Kasumi-1 (cell line): ENCODE measurements at places on chromosomes 16 and 17.

GRCh38 chr17:61474934-61475333 is 22.7 kb downstream of the TBX4 start:
- DNase-seq, result no peak

DNA sequence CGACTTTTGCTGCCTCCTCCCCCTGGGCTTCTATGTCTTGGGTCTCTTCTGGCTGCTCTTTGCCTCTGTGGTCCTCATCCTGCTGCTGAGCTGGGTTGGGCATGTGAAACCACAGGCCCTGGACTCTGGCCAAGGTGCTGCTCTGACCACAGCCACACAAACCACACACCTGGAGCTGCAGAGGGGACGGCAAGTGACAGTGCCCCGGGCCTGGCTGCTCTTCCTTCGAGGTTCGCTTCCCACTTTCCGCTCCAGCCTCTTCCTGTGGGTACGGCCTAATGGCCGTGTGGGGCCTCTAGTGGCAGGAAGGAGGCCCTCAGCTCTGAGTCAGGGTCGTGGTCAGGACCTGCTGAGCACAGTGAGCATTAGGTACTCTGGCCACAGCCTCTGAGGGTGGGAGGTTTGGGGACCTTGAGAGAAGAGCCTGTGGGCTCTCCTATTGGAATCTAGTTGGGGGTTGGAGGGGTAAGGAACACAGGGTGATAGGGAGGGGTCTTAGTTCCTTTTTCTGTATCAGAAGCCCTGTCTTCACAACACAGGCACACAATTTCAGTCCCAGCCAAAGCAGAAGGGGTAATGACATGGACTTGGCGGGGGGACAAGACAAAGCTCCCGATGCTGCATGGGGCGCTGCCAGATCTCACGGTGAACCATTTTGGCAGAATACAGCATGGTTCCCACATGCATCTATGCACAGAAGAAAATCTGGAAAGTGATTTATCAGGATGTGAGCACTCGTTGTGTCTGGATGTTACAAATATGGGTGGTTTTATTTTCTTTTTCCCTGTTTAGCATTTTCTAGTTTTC is 2.3 kb downstream of the GP1BA start:
- peak; percentile 16 for DNase-seq

- DNase-seq, result no peak
These were observed 23.5 kb upstream of the NXPH3 start for GRCh38 chr17:49552070-49552751.

- no peak for DNase-seq
These were observed 41.2 kb upstream of the HAS3 start for GRCh38 chr16:69064124-69064763.

GRCh38 chr16:65489531-65490023 is 367.7 kb upstream of the CDH11 start:
- DNase-seq, result no peak

DNA sequence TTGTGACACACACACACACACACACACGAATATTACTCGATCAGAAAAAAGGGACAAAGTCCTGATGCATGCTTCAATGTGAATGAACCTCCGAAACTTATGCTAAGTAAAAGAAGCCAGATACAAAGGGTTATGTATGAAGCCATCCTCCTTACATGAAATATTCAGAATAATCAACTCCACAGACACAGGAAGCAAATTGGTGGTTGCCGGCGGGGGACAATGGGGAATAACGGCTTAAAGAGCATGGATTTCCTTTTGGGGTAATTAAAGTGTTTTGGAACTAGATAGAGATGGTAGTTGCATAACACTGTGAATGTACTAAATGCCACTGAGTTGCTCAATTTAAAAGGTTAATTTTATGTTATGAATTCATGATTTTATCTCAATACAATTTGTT is 8.1 kb upstream of the CACNG5 start:
- DNase-seq, result no peak

GRCh38 chr17:32302860-32303649 is 37.4 kb downstream of the RHBDL3 start:
- no peak for DNase-seq

DNA sequence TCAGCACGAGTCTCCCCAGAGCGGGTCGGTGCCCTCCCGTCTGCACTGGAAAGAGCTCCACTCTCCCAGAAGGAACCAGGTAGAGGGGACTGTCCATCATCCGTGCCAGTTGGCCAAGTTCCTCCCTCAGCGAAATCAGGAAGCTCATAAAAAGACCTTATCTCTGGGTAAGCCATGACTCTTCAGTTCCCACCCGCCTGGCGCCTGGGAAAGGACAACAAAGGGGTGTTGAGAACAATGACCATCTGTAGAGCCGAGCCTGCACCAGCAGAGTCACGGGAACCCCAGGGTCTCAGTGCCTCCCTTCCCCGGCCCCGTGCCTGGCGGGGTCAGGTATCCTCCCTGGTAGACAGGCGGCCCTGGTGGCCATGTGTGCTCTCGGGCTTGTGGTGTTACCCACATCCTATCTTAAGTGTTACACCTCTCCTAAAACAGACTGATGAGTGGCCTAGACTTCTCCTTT is 190.7 kb downstream of the AXIN2 start:
- DNase-seq, result no peak

- no peak for DNase-seq
These were observed 206.5 kb upstream of the IRX3 start for GRCh38 chr16:54493061-54493460.

DNA sequence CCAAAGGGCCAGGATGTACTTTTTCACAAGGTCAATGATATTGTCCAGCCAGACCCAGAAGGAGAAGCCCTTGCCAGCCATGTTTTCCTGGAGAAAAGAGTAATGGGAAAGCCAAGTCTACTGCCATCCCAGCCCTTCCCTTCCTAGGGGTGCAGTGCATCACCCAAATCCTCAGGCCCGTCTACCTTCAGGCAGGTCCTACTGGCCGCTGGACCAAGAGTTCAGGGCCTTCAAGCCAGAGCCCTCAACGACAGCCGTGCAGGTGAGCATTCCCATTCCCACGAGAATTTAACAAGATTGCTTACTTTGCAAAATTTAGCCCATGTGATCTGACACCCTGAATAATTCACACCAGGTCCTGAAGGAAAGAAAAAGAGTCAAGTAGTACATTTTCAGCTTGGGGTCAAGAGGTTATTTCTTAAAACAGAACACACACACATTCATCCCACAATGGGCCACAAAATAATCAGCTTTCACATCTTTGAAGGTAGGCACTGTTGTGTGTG is 35.0 kb downstream of the STAT5A start:
- DNase-seq, result no peak

DNA sequence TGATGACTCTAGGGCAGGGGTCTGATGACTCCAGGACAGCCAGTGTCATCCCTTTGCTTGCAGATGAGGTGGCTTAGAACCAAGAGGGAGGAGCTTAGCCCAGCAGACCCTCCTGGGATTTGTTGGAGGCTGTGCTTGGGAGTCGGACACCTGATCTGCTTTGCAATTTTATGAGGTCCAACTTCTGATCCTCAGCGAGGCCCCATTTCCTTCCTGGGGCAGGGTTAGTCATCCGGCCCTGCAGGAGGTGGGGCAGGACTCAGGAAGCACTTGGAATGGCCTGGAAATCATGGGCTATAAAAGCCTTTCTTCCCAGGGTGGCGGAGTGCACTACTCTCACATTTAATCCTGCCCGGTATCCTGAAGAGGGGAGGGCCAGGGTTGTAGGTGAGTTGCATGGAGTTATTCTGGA is 168.5 kb downstream of the MSI2 start:
- DNase-seq, result peak; percentile 62

- DNase-seq, result no peak
These were observed 107.3 kb downstream of the CMIP start for GRCh38 chr16:81551821-81552304.

- no peak for DNase-seq
These were observed 10.2 kb downstream of the DLX3 start for GRCh38 chr17:49984776-49985175.

DNA sequence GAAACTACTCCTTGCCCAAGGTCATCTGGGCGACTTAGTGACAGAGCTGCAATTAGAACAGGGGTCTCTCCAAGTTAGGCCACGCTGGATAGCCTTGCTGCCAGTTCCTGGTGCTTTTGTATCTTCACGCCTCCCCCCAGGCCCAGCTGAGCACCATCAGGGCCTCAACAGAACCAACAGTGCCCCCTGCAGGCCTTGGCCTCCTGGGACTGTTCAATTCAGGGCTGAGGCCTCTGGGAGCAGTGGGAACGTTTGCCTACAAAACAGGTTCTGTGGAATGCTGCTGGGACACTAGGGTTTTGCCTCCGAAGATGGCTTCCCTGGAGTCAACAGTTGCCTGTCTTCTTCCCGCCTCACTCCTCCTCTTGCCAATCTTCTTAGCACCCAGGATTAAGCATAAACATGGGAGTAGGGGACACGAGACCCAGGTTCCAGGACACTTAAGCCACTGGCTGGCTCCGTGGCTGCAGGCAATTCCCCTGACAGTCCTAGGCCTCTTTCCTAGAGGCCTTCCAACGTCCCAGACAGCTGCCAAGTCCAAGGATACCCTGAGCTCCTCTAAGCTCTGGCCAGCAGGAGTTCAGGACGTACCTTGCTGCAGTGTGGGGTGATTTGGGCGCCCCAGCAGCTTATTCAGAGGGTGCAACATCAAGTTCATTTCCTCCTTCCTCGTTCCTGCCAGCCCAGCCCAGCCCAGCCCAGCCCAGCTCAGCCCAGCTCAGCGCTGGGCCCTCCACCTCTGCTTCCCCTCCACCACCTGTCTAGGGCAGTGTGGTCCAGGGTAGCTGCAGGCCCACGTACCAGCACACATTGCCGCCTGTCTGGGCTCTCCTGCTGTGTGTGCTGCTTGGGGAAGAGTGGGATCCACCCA is 246.6 kb upstream of the RPL38 start:
- peak; percentile 1 for DNase-seq

GRCh38 chr17:7437950-7438614 is 1.2 kb upstream of the FGF11 start:
- peak; percentile 32 for DNase-seq

DNA sequence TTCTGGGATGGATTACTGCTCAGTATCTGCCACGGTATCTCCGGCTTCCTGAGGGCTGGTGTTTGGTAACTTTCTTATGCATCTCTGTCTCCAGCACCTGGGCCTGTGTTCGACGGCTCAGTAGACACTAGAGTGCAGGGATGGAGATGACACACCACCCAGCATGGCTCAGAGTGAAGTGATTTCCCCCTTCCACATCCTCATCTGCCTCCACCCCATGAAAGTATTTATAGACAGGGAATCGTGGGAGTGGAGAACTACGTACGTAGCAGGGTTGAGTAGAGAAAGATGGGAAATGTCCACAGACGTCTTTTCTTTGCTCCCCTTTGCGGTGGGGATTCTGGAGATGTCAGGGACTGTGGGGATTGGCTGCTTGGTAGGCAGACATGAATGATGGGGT is 11.8 kb upstream of the SLC25A19 start:
- DNase-seq, result no peak

GRCh38 chr17:34249061-34249460 is 6.0 kb upstream of the CCL2 start:
- DNase-seq, result no peak

- DNase-seq, result no peak
These were observed 20.2 kb downstream of the FBXO39 start for GRCh38 chr17:6796017-6796886.

DNA sequence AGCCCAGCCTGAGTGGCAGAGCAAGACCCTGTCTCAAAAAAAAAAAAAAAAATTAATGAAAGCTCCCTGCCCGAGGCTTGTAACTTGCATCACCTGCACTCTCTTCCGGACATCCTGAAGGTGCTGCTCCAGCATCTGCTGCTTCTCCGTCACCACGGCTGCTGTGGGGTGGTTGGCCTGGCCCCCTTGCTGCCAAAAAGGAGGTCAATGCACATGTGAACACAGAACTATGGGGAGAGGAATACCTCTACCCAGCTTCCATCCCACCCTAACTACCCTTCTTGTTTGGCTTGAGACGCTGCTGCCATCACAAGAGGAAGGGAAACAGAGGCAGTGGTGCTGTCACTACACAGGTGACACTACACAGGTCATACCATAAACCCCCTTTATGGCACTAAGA is 49.0 kb downstream of the STAT3 start:
- DNase-seq, result no peak

GRCh38 chr17:41658846-41659245 is 29.8 kb upstream of the EIF1 start:
- DNase-seq, result no peak
